Activated T-cell treated with anti-CD3 and anti-CD28 coated beads, Interleukin-2, amount 50 U/mL, for 4 hours (primary cell): ENCODE measurements at places on chromosomes 2 and 18. TPM values are rescaled to one million over a fixed set of nuclear protein-coding genes. Genes with fewer than 3 reads are reported as not detected.

DNA sequence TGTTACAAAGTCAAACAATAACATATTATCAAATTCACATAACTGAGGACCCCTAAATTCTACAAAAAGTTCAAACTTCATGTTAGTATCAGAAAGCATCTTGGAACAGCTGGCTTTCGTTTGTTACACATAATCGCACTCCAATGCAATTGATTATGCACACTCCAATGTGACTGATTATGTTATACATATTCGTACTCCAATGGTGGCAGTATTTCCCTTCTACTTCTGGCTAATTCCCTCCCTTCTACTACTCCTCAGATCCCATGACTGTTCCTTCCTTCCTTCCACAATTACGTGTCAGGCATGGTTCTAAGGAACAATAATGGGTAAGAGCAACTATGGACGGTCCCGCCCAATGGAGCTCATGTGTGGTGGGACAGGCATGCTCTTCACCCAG, 137.1 kb upstream of the CCDC150 start:
- DNase-seq: no peak

DNA sequence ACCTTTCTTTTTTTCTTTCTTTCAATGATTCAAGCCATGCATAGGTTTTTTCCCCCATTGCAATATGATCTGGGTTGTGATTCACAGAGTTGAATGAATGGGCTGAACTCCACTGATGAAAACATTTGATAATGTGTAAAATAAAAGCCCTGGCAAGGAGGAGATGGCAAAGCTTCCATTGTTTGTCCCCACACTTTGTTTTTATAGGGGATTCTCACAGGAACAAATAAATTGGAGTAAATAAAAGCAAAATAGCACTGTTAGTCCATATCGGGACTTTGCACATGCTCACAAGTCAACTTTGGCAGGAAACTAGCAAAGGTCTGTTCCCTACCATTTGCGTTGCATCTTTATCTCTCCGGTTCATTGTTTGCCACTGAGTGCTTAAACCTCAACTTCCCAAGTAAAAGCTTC, 55.7 kb downstream of the MEIS1 start:
- DNase-seq: no peak

DNA sequence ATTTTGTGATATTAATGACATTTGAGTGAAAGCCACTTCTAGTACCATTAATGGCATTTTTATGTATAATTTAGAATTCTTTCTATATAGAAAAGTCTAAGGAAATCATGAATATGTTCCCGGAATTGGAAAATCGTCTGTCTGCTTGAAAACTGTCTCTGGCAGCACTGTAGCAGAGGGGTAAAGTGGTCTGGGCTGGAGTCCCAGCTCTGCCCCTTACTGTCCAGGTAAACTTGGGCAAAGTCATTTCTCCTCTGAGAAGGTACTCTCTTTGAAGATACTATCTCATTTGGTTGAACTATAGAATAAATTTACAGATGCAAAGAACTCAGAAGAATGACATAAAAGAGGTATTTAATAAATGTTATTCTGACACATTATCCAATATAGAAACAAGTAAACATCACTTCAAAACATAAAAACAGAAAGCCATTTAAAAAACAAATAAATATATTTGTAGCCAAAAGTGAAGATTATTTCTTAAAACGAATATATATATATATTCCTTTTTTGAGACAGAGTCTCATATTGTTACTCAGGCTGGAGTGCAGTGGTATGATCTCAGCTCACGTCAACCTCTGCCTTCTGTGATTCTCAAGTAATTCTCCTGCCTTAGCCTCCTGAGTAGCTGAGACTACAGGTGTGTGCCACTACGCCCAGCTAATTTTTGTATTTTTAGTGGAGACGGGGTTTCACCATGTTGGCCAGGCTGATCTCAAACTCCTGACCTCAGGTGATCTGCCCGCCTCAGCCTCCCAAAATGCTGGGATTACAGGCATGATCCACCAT, 149.8 kb upstream of the ITGA4 start:
- DNase-seq: no peak

The CRYGD gene
- not detected for total RNA-seq
